ENCODE measurements at places on chromosomes 6 and 20.

DNA sequence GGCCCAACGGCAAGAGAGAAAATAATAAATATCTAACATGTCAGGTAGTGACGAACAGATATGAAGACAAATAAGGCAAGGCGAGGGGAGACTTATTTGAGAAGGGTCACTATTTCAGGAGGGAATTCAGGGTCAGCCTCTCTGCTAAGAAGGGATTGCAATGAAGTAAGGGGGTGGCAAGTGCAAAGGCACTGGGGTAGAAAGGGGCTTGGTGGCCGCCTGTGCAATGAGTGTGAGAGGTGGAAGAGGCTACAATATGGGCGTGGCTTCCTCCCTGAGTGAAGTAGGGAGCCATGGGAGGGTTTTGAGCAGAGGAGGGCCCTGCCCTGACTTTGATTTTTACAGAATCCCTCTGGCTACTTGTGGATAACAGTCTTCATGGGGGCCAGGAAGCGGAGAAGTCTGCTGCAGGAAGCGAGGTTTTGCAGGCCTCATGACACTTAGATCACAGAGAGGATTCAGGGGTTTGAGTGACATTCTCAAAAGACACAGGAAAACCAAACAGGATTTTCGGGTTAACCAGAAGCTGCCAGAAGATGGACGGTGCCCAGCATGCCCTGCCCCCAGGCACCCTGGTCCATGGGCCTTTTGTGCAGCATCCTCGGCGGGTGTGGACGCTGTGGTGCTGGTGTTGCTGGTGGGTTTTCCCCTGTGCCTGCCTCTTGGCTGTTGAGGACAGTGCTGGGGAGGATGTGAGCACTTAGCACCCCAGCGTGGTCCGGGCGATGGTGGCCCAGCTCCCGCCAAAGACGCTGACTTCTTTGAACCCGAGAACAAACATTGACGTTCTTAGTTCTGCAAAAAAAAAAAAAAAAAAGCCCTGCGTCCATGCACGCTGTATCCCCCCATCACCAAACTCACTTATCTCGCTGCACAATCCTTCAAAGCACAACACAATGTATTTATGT is 124.2 kb upstream of the PTPN1 start:
- no peak for DNase-seq

- no peak for DNase-seq
Observed at GRCh38 chr20:41173791-41174341, 36.5 kb downstream of the PLCG1 start.

GRCh38 chr6:3336066-3336786 is 77.5 kb downstream of the PSMG4 start:
- no peak for DNase-seq

- DNase-seq = no peak
Observed at GRCh38 chr6:79862711-79863110, 84.6 kb downstream of the ELOVL4 start.

GRCh38 chr6:167932468-167933276 is 64.8 kb upstream of the KIF25 start:
- no peak for DNase-seq

DNA sequence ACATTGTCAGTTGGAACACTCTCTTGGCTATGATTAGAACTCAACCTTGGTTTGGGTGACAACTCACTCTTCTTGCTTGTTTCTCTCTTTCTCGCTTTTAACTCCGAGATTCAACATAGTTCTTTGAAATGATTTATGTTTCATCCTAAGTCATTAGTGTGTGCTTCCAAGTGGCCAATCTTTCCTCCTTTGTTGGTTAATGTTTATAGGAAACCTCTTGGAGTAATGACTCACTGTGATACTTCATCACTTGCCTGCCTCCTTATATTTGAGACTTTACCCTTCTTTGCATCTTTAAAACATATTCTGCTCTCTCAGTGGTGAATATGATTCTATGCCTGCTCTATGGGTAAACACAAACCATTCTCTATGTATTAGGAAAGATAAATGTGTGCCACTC is 279.7 kb upstream of the FLRT3 start:
- DNase-seq = no peak

DNA sequence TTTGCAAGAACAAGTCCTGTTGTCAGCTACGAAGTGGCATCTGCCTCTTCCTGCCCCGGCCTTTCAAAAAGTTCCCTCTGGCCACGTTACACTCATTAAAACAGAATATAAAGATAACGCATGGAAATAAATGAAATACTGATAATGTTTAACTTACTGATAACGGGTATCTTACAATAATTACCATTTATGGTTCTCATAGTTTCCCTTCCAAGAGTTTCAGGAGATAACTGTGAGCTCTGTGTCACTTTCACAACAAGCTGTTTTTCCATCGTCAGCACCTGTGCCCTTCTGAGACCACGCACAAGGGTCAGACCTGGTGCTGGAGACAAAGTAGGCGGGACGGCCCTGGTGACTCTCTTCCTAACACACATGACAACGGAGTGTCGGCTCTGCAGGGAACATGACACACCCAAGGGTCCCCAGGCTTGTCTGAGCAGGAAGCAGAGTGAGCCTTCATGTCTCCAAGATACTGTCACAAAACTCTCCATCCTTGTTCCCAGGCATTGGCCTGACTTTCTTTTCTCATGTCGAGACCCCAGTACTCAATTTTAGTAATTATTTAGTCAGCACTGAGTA is 86.2 kb upstream of the THBS2 start:
- DNase-seq = no peak
